Activated T-cell treated with anti-CD3 and anti-CD28 coated beads, Interleukin-2, amount 50 U/mL, for 48 hours (primary cell): ENCODE measurements at places on chromosomes 16 and 17.
A peak's percentile ranks its signal among the peaks of the same experiment; 100 is the strongest.

- DNase-seq, result no peak
Measured at GRCh38 chr17:13520899-13521572, 80.7 kb downstream of the HS3ST3A1 start.

GRCh38 chr17:36863676-36864612 is 73.3 kb upstream of the LHX1 start:
- DNase-seq, result no peak

GRCh38 chr16:53740476-53740875 is 36.5 kb downstream of the FTO start:
- no peak for DNase-seq

GRCh38 chr17:4246674-4247073 is 17.1 kb downstream of the ANKFY1 start:
- no peak for DNase-seq

DNA sequence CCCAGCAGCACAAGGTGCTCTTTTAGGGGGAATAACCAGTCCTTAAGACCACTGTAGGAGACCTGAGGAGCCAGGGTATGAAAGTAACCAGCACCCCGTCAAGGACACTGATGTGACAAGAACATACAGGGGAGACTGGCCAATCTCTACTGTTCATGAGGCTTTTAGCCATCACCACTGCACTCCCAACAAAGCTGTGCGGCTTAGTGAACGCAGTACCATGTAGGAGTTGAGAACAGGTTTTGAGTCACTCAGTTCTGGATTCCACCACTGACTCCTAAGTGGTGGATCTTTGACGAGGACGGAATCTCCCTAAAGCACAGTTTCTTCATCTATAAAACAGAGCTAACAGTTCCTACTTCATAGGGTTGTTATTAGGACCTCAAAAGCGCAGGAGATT is 26.8 kb downstream of the COG4 start:
- DNase-seq, result no peak

GRCh38 chr17:40322358-40323315 is 13.7 kb downstream of the RARA start:
- peak; percentile 90 for DNase-seq

- DNase-seq, result no peak
Measured at GRCh38 chr17:81534157-81535006, 6.2 kb downstream of the FSCN2 start.

DNA sequence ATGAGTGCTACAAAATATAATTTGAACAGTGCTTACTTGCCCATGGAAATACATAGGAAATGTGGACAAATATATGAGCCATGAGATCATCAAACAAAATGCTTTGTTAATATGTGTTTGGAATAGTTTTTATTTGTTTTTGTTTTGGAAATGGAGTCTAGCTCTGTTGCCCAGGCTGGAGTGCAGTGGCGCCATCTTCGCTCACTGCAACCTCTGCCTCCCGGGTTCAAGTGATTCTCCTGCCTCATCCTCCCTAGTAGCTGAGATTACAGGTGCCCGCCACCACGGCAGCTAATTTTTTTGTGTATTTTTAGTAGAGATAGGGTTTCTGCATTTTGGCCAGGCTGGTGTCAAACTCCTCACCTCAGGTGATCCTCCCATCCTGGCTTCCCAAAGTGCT is 2.8 kb downstream of the CNEP1R1 start:
- no peak for DNase-seq

DNA sequence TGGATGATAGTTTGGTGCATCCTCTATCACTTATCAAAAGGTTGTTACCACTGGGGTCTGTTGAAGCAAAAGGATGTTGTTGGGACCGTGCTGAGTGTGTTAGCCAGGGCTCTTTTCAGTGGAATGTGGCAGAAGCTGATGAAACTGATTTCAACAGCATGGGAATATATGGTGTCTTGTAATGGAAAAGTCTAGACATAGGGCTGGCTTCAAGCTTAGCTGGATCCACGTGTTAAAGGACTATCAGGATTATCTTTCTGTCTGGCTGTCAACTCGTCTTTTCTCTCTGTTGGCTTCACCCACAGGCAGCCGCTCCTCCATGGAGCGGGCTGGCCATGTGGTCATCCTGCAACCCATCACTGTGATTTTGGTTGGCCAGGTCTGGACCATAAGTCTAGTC is 8.7 kb downstream of the SNX29 start:
- DNase-seq, result no peak

GRCh38 chr16:68015681-68016080 is at the start of gene DPEP2NB:
Gene DPEP2NB (minus strand): TSS chr16:68015911. CDS start chr16:68015770, 141 bp downstream.
- DNase-seq, result no peak

DNA sequence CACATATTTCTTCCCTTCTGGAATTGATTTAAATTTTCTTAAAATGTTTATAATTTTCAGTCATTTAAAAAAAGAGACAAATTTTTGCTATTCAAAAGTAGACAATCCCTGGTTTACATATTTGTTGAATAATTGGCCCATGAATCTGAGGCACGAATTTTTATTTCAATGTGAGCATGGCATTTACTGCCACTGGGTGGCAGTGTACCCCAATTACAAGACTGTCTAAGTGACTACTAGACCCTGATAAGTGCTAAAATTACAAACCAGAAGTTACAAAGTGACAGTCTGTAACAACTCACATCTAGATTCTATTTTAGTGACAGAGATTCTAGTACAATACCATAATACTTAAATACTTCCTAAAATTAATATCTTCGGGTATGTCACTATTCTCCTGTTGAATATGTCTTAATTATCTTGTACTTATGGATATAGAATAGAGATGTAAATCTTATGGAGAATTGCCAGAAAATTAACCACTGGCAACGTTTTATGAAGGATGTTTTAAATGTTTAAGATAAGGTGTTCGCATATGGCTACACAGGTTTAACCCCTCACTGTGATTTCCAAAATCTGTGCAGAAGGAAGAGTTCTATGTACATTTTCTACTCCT is 235.8 kb downstream of the MAP2K4 start:
- no peak for DNase-seq

GRCh38 chr17:19002805-19003542 is 1.6 kb downstream of the FAM83G start:
- no peak for DNase-seq

GRCh38 chr17:8360260-8360659 is 16.2 kb downstream of the KRABD2 start:
- DNase-seq, result no peak

GRCh38 chr17:15649861-15650421 is 30.4 kb upstream of the FBXW10B start:
- DNase-seq, result no peak

DNA sequence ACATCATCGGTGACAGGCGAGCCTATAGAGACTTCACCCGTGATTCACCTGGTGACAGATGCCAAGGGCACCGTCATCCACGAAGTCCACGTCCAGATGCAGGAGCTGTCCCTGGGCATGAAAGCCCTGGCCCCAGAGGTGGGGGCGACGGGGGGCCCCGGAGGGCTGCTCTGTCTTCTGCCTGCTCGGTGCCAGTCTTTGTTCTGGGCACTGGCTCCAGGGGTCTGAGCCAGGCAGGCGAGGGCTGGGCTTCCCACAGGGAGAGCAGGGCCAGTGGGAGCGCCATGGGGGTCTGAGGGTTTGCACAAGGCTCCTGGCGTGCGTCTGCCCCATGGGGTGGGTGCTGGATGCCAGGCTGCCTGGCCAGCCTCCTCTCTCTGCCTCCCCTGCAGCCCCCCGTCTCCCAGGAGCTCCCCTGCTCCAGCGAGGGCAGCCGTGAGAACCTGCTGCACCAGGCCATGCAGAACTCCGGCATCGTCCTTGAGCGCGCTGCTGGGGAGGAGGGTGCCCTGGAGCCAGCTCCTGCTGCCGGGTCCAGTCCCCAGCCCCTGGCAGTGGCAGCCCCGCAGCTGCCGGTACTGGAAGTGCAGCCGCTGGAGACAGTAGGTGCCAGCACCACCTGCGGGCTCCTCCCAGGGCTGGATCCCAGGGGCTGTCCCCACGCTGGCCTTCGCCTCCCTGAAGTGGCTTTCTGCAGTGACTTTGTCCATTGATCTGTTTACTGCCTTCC is 3.0 kb upstream of the DNASE1L2 start:
- DNase-seq, result no peak

DNA sequence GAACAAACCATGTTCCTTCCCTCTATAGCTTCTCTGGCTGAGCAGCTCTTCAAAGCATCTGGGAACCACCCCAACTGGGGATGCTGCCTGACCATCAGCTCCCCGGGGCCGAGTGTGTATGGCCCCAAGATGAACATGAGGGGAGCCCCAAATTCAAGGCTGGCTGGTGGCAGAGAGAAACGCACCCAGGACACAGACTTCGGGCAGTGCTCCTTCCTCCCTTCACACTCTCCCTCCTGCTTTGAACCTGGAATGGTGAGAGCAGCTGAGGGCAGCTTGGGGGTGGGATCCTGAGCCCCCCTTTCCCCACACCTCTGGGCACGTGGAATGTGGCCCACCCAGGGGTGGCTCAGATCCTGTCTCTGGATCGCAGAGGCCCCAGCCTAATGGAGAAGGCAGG is 17.2 kb downstream of the TLE7 start:
- no peak for DNase-seq

DNA sequence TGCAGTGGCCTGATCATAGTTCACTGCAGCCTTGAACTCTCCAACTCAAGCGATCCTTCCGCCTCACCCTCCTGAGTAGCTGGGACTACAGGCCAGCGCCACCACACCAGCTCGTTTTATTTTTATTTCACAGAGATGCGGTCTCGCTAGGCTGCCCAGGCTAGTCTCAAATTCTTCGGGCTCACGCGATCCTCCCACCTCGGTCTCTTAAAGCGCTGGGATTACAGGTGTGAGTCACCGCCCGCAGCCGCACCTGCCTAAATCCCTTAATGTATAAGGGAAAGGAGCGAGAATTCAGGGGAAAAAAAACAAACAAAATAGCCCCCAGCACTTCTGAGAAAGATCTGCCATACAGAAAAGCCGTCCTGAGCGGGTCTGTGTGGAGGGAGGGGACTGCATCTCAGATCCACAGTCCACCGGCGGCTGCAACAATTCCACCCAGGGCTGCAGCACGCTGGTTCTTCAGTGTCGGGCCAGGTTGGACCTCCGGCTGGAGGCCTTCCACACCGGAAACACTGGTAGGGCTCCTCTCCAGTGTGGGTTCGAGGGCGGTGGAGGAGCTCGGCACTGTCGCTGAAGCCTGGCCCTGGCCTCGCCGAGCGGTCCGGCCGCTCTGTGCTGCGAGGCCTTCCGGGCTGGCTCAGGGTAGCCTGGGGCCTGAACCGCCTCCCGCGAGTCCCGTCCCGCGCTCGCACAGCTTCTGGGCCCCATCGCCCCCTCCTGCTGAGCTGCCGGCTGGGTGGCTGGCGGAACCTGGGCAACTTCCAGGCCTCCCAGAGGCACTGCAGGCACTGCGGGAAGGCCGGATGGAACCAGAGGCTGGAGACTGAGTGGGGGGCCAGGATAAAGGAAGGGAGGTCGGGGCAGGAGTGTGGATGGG is 7.0 kb downstream of the ZNF843 start:
- no peak for DNase-seq

GRCh38 chr17:7703584-7704479 is 1.2 kb upstream of the EFNB3 start:
- DNase-seq, result no peak

- no peak for DNase-seq
Measured at GRCh38 chr16:81446907-81447268, 2.3 kb downstream of the CMIP start.

DNA sequence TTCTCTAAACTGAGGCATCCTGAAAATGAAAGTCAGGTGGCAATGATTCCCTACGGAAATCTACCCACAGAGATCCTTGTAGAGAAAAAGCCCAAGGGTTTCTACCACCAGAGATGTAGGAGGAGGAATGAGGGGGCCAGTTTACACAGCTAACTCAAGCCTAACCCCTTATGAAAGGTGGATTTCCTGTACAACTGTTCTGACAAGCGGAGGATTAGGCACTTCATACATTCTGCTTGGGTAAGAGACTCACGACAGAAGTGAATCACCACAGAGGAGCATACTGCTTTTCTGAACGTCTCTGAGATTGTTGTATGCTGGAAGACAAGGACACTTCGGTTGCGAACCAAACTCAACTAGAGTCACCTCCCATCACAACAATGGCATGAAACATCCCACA is 72.7 kb downstream of the SMG6 start:
- DNase-seq, result no peak

DNA sequence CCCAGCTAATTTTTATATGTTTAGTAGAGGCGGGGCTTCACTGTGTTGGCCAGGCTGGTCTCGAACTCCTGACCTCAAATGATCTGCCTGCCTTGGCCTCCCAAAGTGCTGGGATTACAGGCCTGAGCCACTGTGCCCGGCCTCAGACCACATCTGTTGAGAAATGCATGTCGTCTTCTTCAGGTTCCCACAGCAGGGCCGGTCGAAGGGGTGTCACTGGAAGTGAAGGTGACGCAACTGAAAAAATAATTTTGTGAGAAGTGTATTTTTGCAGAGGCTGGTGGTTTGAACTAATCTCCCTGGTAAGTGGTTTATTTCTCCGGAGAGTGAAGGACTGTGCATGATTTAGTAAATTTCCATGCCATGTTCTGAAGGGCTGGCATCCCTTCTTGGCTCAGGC is 33.4 kb upstream of the IL34 start:
- DNase-seq, result no peak

DNA sequence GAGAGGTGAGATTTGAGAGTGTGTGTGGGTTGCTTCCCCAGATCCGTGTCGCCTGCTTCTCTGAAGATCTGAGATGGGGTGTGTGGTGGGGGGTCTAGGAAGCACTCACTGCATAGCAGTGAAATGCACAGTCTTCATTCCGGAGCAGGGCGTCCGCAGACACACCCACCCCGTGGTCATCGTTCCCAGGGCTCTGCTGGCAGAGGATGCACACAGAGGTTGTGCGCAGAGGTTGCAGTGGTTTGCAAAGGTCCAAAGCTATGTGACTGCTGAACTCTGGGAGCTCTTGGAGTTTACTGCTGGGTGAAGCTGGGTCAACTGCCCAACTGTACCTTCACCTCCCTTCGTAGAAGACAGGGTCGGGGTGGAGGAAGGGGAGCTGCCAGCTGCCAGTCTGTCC is 135.3 kb downstream of the SNX29 start:
- DNase-seq, result no peak

GRCh38 chr16:57842601-57843000 is 40.3 kb upstream of the KIFC3 start:
- DNase-seq, result no peak

GRCh38 chr17:76420356-76421043 is 32.5 kb downstream of the UBE2O start:
- DNase-seq, result no peak

DNA sequence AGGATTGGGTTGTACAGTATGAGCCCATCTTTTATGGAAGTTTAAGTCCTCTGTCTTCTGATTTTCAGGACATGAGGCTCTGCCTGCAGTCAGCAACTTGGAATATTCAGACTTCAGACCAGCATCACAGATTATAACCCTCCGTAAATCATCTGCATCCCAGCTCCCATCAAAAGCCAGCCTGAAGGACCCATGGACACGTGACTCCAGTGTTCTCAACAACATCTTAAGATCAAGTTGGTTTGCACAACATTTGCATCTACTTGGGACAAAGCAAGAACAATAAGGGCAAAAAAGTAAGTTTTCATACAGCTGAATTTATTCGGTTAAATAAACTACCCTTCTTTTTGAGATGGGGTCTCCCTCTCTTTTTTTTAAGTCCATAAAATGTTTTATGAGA is 12.7 kb downstream of the TMC5 start:
- DNase-seq, result no peak

DNA sequence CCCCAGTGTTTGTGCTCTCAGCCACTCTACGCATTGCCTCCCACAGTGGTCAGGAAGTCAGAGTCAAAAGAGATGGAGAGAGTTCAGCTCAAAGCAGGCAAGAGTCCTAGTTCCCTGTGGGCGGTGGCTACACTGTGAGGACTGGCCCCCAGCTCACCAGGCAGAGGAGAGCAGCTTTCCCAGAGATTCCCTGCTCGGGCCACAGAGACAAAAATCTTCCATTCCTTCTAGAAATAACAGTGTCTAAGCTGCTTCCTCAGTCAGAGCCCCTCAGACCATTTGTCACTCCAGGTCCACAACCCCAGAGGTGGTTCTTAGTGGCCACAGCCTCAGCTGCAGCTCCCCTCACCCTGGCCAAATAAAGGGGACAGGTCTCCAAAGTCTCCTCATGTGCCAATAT is 263.0 kb upstream of the RPL38 start:
- DNase-seq, result no peak
